ENCODE measurements at places on chromosomes 7 and 10.

DNA sequence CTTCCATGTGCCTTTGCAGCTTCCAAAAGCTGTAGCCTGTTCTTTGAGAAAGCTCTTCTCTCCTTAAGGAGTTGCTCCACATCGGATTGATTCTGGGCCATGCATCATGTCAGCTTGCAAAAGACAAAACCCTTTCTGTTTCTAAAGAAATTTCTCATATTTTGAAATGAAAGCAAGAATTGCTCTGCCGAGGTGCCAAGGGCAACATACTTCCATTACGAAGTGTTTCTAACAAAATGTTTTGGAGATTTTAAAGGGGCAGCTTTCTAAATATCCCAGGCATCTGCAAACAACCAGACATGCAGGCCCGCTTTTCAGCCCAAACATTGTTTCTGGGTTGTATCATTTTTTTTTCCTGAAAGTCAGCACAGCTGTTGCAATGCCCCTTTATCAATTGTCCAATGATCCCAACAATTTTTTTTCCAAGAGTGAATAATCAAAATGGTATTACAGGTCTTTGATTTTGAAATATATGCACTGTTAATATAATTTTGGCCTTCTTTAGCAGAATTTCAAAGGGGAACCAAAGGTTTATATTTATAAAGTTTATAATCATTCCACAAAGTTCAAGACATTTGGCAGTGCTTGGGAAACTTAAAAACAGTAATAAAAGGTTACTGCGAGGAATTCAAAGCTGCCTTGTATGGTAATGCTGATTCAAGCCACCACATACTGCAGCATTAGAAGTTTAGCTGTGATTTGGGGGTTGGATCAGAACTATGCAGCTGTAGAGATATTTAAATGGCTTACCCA is 61.0 kb downstream of the TES start:
- peak; percentile 52 for DNase-seq

GRCh38 chr10:76542307-76542930 is 1095.2 kb downstream of the KCNMA1 start:
- DNase-seq: no peak

- no peak for DNase-seq
These were observed 47.4 kb downstream of the GRB10 start for GRCh38 chr7:50735333-50735732.

- no peak for DNase-seq
These were observed 49.0 kb upstream of the TRIL start for GRCh38 chr7:29007127-29007526.

DNA sequence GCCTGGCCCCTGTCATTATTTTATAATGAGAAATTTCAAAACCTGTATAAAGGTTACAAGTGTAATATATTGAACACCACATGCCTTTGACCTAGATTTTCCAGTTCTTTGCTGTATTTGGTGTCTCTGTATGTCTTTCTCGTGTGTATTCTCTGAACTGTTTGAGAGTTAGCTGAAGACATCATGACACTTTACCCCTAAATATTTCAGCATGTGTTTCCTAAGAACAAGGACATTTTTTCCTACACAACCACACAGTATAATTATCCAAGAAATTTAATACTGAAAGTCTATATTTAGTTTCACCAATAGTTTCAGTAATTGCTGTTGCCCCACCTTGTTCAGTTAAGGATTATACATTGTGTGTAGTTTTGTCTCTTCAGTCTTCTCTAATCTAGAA is 14.8 kb downstream of the ZRANB1 start:
- DNase-seq: no peak

DNA sequence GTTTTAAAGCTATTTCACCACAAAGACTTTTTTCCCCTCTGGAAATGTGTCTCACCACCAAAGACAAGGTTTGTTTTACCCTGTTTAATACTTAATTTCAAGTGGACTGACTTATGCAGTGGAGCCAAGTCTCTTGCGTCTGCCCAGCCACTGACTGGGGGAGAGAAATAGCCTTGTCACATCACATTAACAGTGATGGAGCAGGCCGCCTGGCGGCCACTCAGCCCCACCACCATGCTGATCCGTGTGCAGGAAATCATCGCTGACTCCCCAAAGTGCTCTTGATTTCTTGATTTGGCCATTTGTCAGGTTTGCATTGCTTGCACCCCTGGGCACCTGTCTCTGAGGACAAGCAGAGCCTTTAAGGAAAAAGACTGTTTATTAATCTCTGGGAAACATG is 334.1 kb downstream of the GLRX3 start:
- no peak for DNase-seq

DNA sequence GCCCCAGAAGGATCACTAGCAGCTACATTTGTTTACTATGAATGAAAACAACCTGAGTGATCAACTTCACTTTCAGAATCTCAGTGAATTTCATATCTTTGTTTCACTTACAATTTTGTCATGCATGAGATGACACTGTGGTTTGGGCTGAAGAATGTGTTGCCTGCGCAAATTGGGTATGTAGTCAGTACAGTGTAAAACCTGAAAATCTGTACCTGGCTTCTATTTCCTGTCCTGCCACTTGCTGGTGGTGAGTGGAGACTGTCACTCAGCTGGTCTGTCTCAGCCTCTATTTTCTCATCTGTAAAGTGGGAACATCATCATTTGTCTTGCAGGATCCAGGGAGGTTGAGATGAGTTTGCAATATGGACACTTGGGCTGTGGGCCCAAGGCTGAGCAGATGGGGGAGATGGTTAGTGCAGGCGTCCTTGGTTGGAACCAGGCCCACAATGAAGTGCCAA is 118.0 kb downstream of the WDFY4 start:
- no peak for DNase-seq

GRCh38 chr7:94882891-94883290 is 24.5 kb upstream of the PPP1R9A start:
- DNase-seq: no peak

Measured in GM04503 (cell line).